ENCODE measurements at places on chromosomes 2 and 18.

DNA sequence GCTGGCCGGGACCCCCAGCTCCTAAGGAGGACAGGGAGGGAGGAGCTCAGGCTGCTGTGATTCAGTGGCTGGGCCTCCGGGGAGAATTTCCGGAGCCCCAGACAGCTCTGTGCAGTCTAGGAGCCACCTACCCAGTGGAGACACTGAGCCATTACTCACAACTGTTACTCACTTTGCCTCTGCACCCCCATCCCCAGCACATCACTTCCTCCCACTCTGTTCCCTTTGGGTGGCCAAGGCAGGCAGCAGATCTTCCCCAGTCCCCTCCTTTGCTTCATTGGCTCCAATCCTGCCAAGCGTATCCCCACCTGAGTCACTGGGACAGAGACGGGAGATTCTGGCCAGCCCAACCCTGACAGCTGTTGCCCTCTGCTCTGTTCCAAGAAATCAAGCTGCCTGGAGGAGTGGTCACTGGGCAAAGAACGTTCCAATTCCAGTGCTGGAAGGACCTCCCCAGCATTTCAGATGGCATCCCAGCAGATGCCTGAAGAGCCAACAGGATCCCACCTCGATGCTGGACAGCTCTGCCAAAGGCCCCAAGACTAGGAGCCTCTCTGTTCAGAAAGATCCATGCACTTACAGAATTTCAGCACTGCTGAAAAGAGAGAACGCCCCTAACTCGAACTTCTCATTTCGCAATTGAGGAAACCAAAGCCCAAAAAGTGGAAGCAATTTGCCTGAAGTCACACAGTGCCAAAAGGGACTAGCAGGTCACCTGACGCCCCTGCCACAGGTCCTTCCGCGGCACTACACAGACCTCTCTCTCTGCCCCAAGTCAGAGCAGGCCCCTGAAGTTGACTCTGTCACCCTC lies 68.3 kb downstream of the TNS1 start:
- no peak for DNase-seq

DNA sequence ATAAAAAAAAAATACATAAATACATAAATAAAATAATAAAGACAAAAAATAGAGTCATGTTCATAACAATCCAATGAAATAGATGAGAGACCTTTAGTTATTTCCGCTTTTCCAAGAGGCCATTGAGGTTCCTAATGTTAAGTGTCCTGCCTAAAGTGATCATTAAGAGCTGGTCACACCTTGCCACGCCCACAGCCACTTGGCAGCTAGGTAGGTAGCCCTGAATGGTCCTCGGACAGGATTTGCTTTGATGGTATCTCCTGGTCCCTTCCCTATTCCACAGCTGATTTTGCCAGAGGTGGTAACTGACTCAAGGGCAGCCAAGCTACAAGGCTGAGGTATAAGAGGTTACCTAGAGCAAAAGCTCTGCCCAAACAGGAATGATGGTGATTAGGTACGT lies 24.5 kb upstream of the TANC1 start:
- DNase-seq, result no peak

DNA sequence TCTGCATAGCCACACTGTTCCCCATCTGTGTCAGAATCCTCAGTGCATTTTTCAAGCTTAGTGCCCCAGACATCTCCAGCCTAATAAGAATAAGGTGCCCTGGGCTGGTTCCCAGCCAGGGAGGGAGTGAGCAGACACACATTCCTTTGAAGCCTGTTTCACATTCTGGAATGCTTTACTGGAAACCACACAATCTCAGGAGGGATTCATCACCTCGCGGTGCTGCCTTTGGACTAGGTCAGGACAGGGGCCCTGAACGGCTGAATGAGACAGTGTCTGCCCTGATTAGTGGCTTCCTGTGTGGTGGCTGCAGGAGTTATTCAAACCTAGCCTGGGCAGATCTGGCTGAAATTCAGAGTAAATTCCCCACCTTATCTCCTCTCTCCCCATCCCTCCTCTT lies 108.0 kb upstream of the LDAH start:
- no peak for DNase-seq

- no peak for DNase-seq
Measured at GRCh38 chr2:199979398-199979797, 24.0 kb downstream of the MAIP1 start.

- DNase-seq, result no peak
Measured at GRCh38 chr18:29123706-29124530, 947.0 kb upstream of the CDH2 start.

GRCh38 chr2:98296440-98296839 lies 49.8 kb upstream of the CNGA3 start:
- no peak for DNase-seq

All from activated CD8-positive, alpha-beta memory T cell treated with anti-CD3 and anti-CD28 coated beads for 24 hours (primary cell).